ENCODE measurements at places on chromosomes 2 and 18.

DNA sequence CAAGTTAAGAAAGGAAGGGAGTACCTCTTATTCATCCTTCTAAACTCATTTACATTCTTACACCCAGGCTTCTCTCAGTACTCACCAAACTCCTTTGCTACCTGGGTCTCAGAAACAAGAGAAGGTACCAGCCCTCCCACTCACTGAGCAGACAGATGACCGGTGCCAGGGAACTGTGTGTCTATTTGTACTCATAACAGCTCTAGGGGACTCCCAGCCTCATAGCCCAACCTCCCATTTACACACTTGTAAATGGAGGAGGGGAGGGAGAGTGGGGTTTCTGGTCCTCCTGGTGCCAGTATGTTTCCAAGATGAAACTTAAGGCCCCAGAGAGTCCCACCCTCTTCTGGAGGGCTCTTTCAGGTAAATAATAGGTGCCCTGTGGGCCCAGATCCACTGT lies 42.8 kb upstream of the SIGLEC15 start:
- no peaks in the 10 kb centered on the region for H3K27me3 ChIP-seq
- H3K36me3 ChIP-seq: no peaks in the 10 kb centered on the region
- H3K4me3 ChIP-seq: no peak overlapping the region
- H3K27ac ChIP-seq: no peak overlapping the region

DNA sequence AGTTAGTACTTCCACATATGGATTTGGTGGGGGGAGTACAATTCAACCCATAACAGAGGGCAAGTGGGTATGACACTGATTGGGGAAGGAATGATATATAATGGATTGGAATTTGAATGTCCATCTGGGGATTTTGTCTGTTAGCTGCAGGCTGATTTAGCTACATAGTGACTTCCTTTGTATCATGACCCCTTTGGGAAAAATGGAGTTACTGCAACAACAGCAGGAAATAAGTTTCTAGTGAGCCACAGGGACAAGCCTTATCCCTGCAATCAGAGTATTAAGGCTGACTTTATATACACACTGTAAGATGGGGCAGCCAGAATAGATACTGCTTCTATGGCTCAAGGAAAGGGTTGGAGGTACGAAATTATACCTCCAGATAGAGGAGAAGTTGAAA lies 404.4 kb upstream of the MEIS1 start:
- H3K4me3 ChIP-seq: no peak overlapping the region
- no peaks in the 10 kb centered on the region for H3K4me1 ChIP-seq
- no peak for DNase-seq
- no peaks in the 10 kb centered on the region for H3K27me3 ChIP-seq

- no peaks in the 10 kb centered on the region for H3K36me3 ChIP-seq
- peaks cover 3% of the 10 kb centered on the region for H3K4me1 ChIP-seq
- H3K27me3 ChIP-seq: no peaks in the 10 kb centered on the region
- H3K4me3 ChIP-seq: no peak overlapping the region
- no peak for DNase-seq
- H3K27ac ChIP-seq: no peak overlapping the region
Measured at GRCh38 chr2:46411985-46412384, 67.4 kb upstream of the TMEM247 start.

GRCh38 chr2:12950957-12951656 lies 234.4 kb downstream of the TRIB2 start:
- H3K4me3 ChIP-seq: no peak overlapping the region
- H3K27ac ChIP-seq: no peak overlapping the region
- DNase-seq: no peak
- no peaks in the 10 kb centered on the region for H3K4me1 ChIP-seq

- no peaks in the 10 kb centered on the region for H3K36me3 ChIP-seq
- H3K4me1 ChIP-seq: no peaks in the 10 kb centered on the region
- no peak overlapping the region for H3K27ac ChIP-seq
- no peak for DNase-seq
- no peak overlapping the region for H3K4me3 ChIP-seq
Measured at GRCh38 chr2:162926501-162926900, 87.9 kb upstream of the KCNH7 start.

GRCh38 chr2:70708376-70709199 lies 59.4 kb downstream of the ADD2 start:
- no peak overlapping the region for H3K27ac ChIP-seq
- DNase-seq: no peak
- no peaks in the 10 kb centered on the region for H3K36me3 ChIP-seq

- no peak overlapping the region for H3K4me3 ChIP-seq
- no peaks in the 10 kb centered on the region for H3K36me3 ChIP-seq
- no peak overlapping the region for H3K27ac ChIP-seq
- H3K4me1 ChIP-seq: no peaks in the 10 kb centered on the region
- no peak for DNase-seq
Measured at GRCh38 chr2:31251851-31252250, 17.9 kb downstream of the EHD3 start.

Data from upper lobe of right lung (tissue), 1 donor.